ENCODE measurements at places on chromosomes 1 and 21. TPM values are rescaled to one million over a fixed set of nuclear protein-coding genes. Genes with fewer than 3 reads are reported as not detected.
A peak's percentile ranks its signal among the peaks of the same experiment; 100 is the strongest.

DNA sequence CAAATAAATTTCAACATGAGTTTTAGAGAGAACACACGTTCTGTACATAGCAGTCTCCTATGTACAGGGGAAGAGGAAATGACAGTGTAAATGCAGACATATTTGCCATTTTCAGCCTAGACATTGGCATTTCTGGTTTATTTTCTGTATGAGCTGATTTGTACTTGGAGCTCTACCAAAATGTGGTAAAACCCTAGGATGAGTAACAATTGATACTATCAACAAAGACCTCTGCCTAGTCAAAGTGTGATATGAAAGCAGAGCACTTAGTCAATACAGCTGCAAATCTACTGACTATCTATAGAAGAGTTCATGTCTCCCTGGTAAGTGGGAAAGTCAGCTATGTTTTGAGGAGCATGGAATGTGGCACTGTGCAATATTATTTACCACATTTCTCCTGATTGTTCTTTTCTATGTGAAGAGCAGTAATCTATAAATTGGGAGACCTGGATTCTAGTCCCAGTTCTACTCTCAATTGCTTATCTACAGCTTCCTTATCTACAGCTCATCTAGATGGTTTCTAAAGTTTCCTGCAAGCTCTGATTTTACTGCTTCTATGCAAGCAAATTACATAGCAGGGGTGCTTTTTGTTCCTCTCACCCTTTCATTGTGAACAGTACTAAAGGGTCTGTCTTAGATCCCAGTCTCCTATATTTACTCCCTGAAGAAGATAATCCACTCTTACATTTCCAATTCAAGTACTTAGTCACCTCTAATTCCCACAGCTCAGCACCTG is 334.2 kb downstream of the NTNG1 start:
- no peak overlapping the region for H3K27ac ChIP-seq
- no peaks in the 10 kb centered on the region for H3K27me3 ChIP-seq
- no peaks in the 10 kb centered on the region for H3K4me1 ChIP-seq
- DNase-seq: no peak
- H3K4me3 ChIP-seq: no peak overlapping the region
- H3K36me3 ChIP-seq: no peaks in the 10 kb centered on the region

- no peak for DNase-seq
- H3K27me3 ChIP-seq: no peaks in the 10 kb centered on the region
- no peak overlapping the region for H3K27ac ChIP-seq
- no peaks in the 10 kb centered on the region for H3K4me1 ChIP-seq
- H3K36me3 ChIP-seq: no peaks in the 10 kb centered on the region
Observed at GRCh38 chr1:181587870-181588438, 104.6 kb downstream of the CACNA1E start.

GRCh38 chr1:145922266-145922665 is 3.7 kb upstream of the PEX11B start:
- peaks cover 26% of the 10 kb centered on the region for H3K4me1 ChIP-seq
- H3K4me3 ChIP-seq: no peak overlapping the region
- no peak for DNase-seq
- no peaks in the 10 kb centered on the region for H3K27me3 ChIP-seq
- H3K27ac ChIP-seq: no peak overlapping the region
- H3K36me3 ChIP-seq: peaks cover 19% of the 10 kb centered on the region

DNA sequence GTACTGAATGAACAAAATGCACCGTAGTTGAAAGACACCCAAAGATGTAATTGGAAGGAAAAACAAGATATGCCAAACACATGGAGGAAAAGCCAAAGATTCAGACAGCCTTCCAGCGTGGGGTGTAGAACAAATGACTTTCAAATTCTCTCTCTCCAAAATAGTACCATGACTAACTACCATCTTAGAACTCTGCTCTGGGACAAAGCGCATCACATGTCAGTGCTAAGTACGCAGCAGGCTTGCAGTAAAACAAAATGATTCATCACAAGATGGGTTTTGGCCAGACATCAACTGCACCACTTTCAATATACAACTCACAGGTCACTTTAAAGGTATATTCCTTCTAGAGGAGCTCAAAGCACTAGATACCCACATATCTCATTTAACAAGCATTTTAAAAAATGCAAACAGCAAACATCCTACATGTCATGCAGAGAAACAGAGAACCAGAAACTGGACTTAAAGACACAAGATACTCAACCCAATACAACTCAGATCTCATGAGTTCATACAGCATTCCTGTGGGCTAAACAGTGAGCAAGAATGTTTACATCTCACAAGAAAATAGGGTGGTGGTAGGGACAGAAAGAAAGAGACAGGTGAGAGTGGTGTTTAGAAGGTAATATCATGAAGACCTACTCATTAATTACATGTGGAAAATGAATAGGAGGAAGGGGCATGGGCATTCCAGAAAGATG is 75.7 kb downstream of the BCAR3 start:
- no peak overlapping the region for H3K4me3 ChIP-seq
- H3K27me3 ChIP-seq: no peaks in the 10 kb centered on the region
- DNase-seq: no peak
- no peaks in the 10 kb centered on the region for H3K36me3 ChIP-seq
- H3K4me1 ChIP-seq: no peaks in the 10 kb centered on the region

DNA sequence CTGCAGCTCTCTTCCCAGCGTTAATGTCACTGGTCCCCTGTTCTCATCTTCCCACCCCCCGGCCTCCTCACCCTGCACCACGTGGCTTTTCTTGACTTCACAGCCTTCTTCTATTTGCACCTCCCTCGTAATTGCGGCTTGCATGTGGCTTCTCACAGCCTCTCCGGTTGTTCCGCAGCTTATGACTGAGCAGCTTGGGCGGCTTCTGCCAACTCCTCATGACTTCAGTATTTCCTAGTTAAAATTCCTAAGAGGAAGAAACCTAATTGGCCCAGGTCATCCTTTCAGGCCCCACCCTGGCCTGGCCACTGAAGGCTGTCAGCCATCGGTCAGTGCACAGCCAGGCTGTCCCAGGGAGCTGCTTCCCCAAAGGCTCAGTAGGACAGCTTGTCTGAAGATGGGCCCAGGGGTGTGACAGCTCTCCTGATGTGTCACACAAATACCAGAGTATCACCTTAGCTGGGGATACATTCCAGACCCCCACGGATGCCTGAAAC is 8.6 kb upstream of the RERE start:
- H3K27ac ChIP-seq: no peak overlapping the region
- DNase-seq: no peak
- H3K27me3 ChIP-seq: no peaks in the 10 kb centered on the region
- H3K4me1 ChIP-seq: no peaks in the 10 kb centered on the region

GRCh38 chr1:176101951-176102642 is 105.0 kb downstream of the COP1 start:
- no peaks in the 10 kb centered on the region for H3K27me3 ChIP-seq
- no peak for DNase-seq
- H3K27ac ChIP-seq: no peak overlapping the region
- H3K4me3 ChIP-seq: no peak overlapping the region
- H3K36me3 ChIP-seq: no peaks in the 10 kb centered on the region

- H3K4me3 ChIP-seq: no peak overlapping the region
- H3K27ac ChIP-seq: no peak overlapping the region
- no peaks in the 10 kb centered on the region for H3K27me3 ChIP-seq
- H3K36me3 ChIP-seq: no peaks in the 10 kb centered on the region
- H3K4me1 ChIP-seq: no peaks in the 10 kb centered on the region
- no peak for DNase-seq
Observed at GRCh38 chr21:27581168-27581567, 614.3 kb upstream of the ADAMTS5 start.

GRCh38 chr1:6511056-6511455 is 19.6 kb upstream of the PLEKHG5 start:
- H3K4me3 ChIP-seq: no peak overlapping the region
- no peaks in the 10 kb centered on the region for H3K27me3 ChIP-seq
- no peak for DNase-seq

DNA sequence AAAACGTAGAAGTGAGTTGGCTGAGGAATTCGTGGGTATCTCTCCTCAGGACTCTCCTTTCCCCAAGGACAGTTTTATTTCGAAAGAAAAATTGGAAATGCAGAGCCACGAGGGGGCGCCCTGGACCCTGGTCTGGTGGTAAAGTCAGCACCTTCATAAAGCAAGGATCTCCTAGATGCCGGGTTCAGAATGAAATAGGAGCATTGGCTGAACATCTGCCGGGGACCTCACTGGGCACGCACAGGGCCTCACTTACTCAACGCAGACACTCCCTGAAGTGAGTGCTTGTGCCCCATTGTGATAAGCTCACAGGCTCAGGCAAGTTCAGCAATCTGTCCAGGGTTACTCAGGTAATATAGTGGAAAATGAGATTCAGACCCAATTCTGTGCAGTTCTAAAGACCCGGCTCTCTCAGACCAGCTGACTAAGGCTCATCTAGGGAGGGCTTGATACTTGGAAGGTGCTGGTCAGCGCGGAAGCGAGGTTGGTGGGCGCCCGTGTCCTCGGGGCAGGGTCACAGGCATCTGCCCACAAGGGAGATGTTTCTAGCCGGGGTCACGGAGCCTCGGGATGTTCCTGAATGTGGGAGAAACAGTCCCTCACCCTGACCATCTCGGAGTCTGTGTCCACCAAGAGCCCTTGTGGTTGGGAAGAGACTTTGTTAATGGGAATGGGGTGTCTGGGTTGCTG is 55.7 kb upstream of the ETV3 start:
- peak; percentile 55 for DNase-seq
- H3K36me3 ChIP-seq: no peaks in the 10 kb centered on the region
- H3K4me3 ChIP-seq: no peak overlapping the region

- H3K27ac ChIP-seq: no peak overlapping the region
- H3K4me3 ChIP-seq: no peak overlapping the region
- peaks cover 12% of the 10 kb centered on the region for H3K4me1 ChIP-seq
- H3K27me3 ChIP-seq: peaks cover 4% of the 10 kb centered on the region
- no peak for DNase-seq
Observed at GRCh38 chr1:15384301-15384901, 25.3 kb upstream of the EFHD2 start.

GRCh38 chr1:200958597-200958996 is 63.9 kb downstream of the INAVA start:
- DNase-seq: no peak
- no peak overlapping the region for H3K27ac ChIP-seq
- no peaks in the 10 kb centered on the region for H3K4me1 ChIP-seq
- H3K27me3 ChIP-seq: no peaks in the 10 kb centered on the region
- H3K36me3 ChIP-seq: no peaks in the 10 kb centered on the region

- no peak overlapping the region for H3K4me3 ChIP-seq
- DNase-seq: no peak
- H3K27ac ChIP-seq: no peak overlapping the region
- no peaks in the 10 kb centered on the region for H3K27me3 ChIP-seq
Observed at GRCh38 chr1:59028048-59028447, 244.2 kb upstream of the JUN start.

DNA sequence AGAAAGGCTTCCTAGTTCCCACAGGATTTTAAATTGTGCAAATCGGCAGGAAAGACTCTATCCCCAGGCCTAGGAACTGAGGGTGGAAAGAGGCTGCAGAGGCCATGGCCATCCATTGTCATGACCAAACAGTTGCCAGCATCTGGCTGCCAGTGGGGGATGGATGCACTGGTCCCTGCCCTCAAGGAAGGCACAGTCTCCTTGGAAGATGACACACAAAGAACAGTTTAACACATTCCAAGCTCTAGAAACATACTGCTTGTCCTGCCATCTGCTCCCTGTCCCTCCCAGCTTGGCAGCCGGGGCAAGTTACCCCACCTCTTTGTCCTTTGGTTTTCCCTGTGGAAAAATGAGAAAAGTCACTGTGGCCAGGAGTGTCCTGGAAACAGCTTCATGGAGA is 83.2 kb downstream of the BCAR3 start:
- H3K4me3 ChIP-seq: no peak overlapping the region
- no peak overlapping the region for H3K27ac ChIP-seq
- H3K4me1 ChIP-seq: peaks cover 82% of the 10 kb centered on the region
- H3K36me3 ChIP-seq: no peaks in the 10 kb centered on the region
- DNase-seq: no peak

DNA sequence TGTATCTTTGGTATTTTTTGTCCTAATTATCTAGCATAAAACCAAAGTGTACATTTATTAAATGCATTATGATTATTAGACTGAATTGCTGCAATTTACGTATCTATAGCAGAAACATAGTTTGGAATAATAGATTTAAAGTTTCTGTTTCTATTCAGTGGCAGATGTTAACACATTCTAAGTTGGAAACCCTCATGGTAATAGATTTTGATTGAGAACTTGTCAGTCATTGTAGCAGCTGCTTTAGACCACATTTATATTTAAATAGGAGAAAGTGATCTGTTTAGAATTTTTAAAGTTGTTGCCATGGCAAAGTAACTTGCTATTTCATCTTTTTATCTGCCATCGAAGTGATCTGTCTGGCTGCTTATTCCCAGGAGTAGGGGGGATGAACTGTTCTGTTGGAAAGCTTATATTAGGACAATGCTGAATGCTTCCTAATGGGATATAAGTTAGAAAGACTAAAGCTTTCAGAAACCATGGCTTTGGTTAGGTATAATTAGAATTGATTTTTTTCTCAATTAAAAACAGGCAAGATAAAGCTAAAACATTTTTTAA is 61.6 kb downstream of the HS2ST1 start:
- H3K27ac ChIP-seq: no peak overlapping the region
- no peaks in the 10 kb centered on the region for H3K27me3 ChIP-seq
- no peak overlapping the region for H3K4me3 ChIP-seq
- DNase-seq: no peak
- H3K4me1 ChIP-seq: no peaks in the 10 kb centered on the region

GRCh38 chr1:98733782-98734112 is 72.2 kb downstream of the SNX7 start:
- no peak overlapping the region for H3K4me3 ChIP-seq
- H3K27ac ChIP-seq: no peak overlapping the region
- no peaks in the 10 kb centered on the region for H3K27me3 ChIP-seq
- DNase-seq: no peak
- no peaks in the 10 kb centered on the region for H3K36me3 ChIP-seq

- no peaks in the 10 kb centered on the region for H3K36me3 ChIP-seq
- no peaks in the 10 kb centered on the region for H3K4me1 ChIP-seq
- H3K27ac ChIP-seq: no peak overlapping the region
- DNase-seq: no peak
- H3K27me3 ChIP-seq: no peaks in the 10 kb centered on the region
- no peak overlapping the region for H3K4me3 ChIP-seq
Observed at GRCh38 chr21:14716761-14717396, 170.8 kb upstream of the SAMSN1 start.

- H3K27ac ChIP-seq: no peak overlapping the region
- no peaks in the 10 kb centered on the region for H3K36me3 ChIP-seq
- no peaks in the 10 kb centered on the region for H3K27me3 ChIP-seq
- H3K4me1 ChIP-seq: no peaks in the 10 kb centered on the region
- H3K4me3 ChIP-seq: no peak overlapping the region
Observed at GRCh38 chr1:228923973-228924686, 188.9 kb downstream of the RHOU start.

The PCSK9 gene
- total RNA-seq: 4.3 TPM

The OR10Z1 gene
- total RNA-seq: not detected

The CTSS gene
- 30.8 TPM for total RNA-seq

The RGS1 gene
- 204 TPM for total RNA-seq

The PODN gene
- 603 TPM for total RNA-seq

The LDLRAD1 gene
- total RNA-seq: not detected

The TMEM51 gene
- 13.2 TPM for total RNA-seq

The LHX8 gene
- not detected for total RNA-seq

The VAV3 gene
- total RNA-seq: 20.4 TPM

The CHRM3 gene
- total RNA-seq: 6.5 TPM

The SPRR2B gene
- total RNA-seq: not detected
